ENCODE measurements at places on chromosomes 12 and 14. TPM values are rescaled to one million over a fixed set of nuclear protein-coding genes. Genes with fewer than 3 reads are reported as not detected.

Gene UNC79
- total RNA-seq, result 0.02 TPM

Gene SLC17A8
- not detected for total RNA-seq

DNA sequence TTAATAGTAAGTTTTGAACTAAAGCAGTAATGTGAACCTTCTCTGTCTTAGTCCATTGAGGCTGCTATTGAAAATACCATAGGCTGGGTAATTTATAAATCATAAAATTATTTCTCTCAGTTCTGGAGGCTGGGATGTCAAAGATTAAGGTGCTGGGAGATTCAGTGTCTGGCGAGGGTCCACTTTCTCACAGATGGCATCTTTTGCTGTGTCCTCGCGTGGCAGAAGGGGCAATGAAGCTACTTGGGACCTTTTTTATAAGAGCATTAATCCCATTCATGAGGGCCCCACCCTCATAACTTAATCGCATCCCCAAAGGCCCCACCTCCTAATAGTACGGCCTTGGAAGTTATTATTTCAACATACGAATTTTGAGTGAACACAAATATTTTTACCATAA is 28.4 kb downstream of the LIN7A start:
- no peaks in the 10 kb centered on the region for H3K27me3 ChIP-seq
- no peaks in the 10 kb centered on the region for H3K4me1 ChIP-seq
- H3K36me3 ChIP-seq, result no peaks in the 10 kb centered on the region
- no peak for DNase-seq

GRCh38 chr12:51527966-51528365 is 63.1 kb upstream of the SCN8A start:
- H3K27ac ChIP-seq, result no peak overlapping the region
- no peaks in the 10 kb centered on the region for H3K36me3 ChIP-seq
- peaks cover 3% of the 10 kb centered on the region for H3K4me1 ChIP-seq
- no peak for DNase-seq
- no peak overlapping the region for H3K4me3 ChIP-seq
